ENCODE measurements at places on chromosomes 7 and 10.
A peak's percentile ranks its signal among the peaks of the same experiment; 100 is the strongest.

DNA sequence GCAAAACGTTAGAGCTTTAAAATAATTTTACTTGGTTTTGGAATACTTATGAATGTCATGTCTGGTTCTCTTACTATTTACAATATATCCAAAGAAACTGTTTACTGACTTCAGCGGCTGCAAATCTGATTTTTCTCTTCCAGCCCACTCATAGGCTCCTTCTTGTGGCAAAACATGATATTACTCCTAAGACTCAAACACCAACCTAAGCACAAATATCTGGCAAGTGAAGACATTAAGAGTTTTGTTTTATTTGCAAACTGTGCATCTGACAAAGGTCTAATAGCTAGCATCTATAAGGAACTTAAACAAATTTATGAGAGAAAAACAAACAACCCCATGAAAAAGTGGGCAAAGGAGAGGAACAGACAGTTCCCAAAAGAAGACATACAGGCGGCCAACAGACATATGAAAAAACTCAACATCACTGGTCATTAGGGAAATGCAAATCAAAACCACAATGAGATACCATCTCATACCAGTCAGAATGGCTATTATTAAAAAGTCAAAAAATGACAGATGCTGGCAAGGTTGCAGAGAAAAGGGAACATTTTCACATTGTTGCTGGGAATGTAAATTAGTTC, 20.3 kb upstream of the GJC3 start:
- DNase-seq: no peak

- DNase-seq: no peak
Measured at GRCh38 chr10:28677888-28678686, 766 bp downstream of the BAMBI start.

DNA sequence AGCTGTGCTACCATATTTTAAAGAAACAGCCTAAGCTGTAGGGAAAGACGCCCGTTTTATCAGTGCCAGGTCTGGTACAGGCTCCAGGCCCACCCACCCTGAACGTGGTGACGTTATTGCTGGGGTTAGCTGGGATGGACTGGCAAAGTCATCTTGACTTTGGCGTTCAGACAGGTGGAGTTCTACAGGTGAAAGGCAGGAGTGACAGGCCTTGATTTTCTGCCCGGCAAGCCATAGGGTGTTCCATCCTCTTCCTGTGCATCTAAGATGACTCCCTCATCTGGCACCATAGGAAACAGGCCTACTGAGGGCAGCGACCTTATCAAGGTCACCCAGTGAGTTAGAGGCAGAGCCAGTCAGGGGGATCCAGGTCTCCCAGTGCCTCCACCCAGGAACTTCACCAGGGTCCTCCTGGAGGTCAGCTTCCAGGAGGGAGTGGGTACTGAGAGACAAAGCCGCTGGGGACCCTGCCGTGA, 41.6 kb downstream of the HK1 start:
- no peak for DNase-seq

GRCh38 chr10:34305189-34305588, 509.9 kb downstream of the PARD3 start:
- peak; percentile 15 for DNase-seq

DNA sequence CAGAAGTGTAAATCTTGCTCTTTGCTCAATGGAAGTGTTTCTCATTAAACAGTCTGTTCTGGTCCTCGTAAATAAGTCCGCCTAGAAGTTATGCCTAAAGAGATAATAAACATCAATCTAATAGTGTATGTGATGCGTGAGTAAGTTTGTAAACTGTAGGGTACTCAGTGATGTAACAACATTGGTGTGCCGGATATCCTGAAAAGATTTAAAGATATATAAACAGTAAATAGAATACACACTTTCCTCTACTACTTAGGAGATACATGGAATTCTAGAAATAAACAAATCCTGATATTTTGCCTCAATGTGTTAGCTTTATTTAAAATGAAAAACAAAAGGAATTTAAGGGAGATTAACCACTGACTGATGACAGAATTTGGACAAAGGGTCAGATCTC, 123.5 kb downstream of the AHR start:
- DNase-seq: no peak

DNA sequence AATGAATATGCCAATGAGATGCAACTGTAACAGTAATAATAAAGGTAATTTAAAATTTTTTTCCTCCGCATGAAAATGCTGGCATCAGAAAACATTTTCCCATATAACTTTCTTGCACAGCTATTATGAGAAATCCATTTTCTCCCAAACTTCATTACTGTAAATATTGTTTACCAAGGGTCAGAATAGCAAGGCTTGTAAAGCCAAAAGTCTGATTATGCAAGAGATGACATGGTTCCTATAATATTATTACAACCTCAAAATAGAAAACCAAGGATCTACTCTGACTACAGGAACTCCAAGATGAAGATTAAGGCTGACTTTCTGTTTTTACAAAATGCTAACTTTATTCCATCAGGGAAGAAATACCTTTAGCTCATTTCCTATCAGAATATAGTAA, 162.7 kb upstream of the CDK1 start:
- no peak for DNase-seq

GRCh38 chr10:52391927-52392602, 78.0 kb downstream of the DKK1 start:
- DNase-seq: no peak

DNA sequence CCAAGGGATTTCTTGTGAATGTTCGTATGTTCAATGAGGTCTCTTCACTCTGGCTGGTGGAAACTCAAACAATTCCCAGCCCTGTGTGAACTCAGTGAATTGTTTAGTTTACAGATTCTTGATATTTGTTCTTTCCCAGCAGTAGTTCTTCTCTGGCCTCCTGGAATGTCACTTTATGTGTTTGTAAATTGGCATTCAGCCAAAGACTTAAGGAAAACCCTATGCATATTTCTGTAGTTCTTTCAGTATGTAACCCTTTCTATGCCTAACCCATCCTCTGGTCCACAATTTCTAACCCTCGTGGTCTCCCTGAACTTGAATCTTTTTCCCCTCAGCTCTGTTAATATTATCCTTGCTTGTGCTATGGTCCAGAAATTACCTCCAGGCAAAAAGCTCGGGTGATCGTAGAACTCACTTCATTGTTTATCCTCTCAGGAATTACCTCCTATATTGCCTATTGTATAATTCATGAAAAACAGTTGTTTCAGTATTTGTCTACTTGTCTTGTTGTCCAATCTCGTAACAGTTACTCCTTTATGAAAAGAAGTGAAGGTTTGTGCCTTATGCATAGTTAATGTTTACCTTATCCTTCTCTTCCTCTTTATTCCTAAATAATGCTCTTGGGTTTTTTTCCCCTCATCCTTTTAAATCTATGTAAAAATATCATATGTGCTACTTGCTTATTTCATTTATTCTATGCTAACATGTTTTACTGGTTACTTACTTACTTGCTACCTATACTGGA, 23.7 kb upstream of the AGR3 start:
- DNase-seq: no peak

- peak; percentile 56 for DNase-seq
Measured at GRCh38 chr7:5429253-5429856, 5.7 kb upstream of the TNRC18 start.

DNA sequence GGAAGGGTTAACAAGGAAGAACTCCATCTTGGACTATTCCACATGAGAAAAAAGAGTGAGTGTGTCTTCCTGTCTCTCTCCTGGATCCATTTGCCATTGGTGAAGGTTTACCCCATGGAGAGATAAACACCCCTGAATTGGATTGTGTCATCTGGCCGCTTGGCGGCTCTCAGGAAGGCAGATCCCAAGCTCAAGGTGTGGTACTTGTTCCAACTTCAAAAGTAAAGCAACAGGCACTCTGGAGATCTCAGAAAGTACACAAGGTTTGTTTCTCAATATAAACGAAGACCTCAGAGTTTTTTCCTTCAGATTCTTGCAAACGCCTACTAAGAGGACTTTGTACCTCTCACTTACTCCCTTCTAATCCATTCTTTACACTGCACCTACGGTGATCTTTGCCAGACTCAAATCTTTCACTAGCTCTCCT, 116.7 kb downstream of the REEP3 start:
- DNase-seq: no peak

GRCh38 chr7:22730066-22730710, 3.2 kb downstream of the IL6 start:
- no peak for DNase-seq

GRCh38 chr7:132759482-132760243, 183.4 kb upstream of the PLXNA4 start:
- no peak for DNase-seq

DNA sequence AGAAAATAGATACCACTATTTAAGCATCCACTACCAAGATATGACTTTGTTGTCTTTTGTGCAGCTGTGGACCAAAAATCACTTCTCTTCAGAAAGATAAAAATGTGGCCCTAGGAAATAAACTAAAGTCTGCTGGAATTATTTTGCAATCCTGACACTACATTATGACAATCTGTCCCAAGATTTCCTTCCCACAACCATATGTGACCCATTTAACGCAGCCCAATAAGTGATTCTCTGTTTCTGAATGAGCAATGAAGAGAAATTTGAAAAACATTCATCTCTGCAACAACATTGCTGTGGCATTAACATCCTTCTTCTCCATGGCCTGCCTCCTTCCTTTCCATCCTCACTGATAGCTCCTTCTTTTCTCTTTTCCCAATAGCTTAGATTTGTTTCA, 212.0 kb downstream of the TSPAN12 start:
- no peak for DNase-seq

GRCh38 chr7:51346126-51346525, 29.5 kb upstream of the COBL start:
- no peak for DNase-seq

DNA sequence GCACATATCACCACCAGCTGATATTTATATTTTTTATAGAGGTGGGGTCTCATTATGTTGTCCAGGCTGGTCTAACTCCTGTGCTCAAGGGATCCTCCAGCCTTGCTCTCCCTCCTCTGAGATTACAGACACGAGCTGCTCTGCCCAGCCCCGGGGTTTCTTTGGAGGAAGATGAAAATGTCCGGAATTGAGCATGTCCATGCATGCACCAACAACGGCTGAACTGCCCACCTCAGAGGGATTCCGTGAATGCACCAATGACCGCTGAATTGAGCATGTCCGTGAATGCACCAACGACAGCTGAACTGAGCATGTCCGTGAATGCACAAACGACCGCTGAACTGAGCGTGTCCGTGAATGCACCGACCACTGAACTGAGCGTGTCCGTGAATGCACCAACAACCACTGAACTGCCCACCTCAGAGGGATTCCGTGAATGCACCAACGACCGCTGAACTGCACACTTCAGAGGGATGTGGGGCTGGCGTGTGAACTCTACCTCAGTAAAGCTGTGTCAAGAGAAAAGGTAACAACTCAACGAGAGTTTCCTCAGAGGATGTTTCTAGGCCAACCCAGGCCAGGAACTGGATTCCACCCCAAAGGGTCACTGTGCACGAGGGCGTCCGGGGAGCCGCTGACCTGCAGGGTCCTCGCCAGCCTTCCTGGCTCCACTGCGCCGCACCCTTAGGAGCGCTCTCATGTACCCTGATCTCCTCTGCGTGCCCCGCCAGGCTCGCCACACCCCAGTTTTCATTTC, 34.9 kb upstream of the INPP5A start:
- no peak for DNase-seq

- DNase-seq: no peak
Measured at GRCh38 chr10:13842117-13842516, 255.4 kb downstream of the PRPF18 start.

GRCh38 chr10:73780301-73780700, 1.5 kb upstream of the CHCHD1 start:
- no peak for DNase-seq

DNA sequence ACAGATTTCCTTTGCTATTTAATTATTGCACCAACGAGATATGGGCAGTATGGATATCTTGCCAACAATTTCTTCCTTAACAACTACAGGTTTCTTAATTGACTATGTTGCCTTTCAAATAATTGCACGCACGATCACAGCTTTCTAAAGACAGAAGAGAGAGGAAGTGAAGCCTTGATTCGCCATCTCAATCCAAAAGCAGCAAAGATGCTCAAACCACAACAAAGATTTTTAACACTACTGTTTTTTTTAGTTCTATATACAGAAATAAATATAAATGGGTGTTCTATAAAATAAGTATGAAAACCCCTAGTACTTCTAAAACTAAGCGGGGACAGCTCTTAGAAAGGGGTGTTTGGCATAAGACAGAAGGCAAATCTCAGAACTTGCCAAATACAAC, 251.3 kb downstream of the SFMBT2 start:
- no peak for DNase-seq

DNA sequence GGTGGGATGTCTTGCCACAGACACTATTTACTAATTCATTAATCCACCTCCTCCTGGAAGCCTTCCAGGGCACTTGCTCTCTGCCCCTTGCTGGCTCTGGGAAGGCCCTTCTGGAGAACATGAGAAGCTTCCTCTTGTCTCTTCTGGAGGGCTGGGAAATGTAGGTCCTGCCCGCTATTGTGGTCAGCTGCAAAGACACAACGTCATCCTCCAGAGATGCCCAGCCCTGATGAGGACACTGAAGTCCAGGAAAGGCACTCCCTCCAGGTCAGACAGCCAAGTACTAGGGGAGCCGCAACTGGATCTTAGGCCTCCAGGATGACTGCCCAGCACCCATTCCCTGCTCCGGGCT, 9.6 kb upstream of the TACR2 start:
- no peak for DNase-seq

DNA sequence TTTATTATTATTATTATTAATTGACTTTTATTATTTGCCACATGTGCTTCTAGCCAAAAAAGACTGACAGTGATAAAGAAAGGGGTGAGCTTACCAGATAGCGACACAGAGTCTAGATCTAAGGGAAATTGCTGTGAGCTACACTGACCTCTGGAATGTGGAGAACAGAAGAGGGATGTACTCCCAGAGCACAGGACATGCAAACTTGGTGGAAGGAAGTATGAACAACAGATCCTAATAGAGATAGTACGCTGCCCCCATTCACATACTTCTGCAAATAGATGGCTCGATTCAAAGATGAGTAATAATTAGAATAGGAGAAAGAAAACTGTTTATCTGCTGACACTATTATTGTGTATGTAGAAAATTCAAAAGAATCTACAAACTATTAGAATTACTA, 109.3 kb upstream of the HPS1 start:
- DNase-seq: no peak

- DNase-seq: no peak
Measured at GRCh38 chr7:80548840-80549530, 37.1 kb upstream of the GNAT3 start.

- no peak for DNase-seq
Measured at GRCh38 chr7:12943781-12944180, 256.3 kb downstream of the ARL4A start.

- DNase-seq: no peak
Measured at GRCh38 chr7:3300221-3300650, 816 bp upstream of the SDK1 start.

GRCh38 chr7:29495653-29496052, 68.0 kb upstream of the PRR15 start:
- no peak for DNase-seq

DNA sequence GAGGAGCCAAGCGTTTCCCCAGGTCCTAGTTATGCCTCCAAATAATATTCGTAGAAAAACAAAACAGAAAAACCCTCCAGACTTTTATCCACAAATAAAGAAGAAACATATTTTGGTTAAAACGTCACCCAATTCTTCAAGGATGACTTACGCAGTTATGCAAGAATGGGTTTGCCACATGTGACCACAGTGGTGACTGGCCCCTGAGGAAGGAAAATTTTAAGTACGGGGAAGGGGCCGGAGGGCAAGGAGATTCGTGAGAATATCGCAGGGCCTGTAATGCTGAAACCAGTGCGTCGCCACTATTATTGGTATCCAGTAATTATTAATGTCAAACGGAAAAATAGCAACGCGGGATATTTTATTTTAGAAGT, 537 bp upstream of the MRPS24 start:
- peak; percentile 44 for DNase-seq

- DNase-seq: no peak
Measured at GRCh38 chr10:60732807-60733516, 45.3 kb upstream of the CDK1 start.
